ENCODE measurements at places on chromosomes 2 and 18.

- no peak for DNase-seq
Measured at GRCh38 chr2:61786876-61787275, 67.0 kb downstream of the FAM161A start.

DNA sequence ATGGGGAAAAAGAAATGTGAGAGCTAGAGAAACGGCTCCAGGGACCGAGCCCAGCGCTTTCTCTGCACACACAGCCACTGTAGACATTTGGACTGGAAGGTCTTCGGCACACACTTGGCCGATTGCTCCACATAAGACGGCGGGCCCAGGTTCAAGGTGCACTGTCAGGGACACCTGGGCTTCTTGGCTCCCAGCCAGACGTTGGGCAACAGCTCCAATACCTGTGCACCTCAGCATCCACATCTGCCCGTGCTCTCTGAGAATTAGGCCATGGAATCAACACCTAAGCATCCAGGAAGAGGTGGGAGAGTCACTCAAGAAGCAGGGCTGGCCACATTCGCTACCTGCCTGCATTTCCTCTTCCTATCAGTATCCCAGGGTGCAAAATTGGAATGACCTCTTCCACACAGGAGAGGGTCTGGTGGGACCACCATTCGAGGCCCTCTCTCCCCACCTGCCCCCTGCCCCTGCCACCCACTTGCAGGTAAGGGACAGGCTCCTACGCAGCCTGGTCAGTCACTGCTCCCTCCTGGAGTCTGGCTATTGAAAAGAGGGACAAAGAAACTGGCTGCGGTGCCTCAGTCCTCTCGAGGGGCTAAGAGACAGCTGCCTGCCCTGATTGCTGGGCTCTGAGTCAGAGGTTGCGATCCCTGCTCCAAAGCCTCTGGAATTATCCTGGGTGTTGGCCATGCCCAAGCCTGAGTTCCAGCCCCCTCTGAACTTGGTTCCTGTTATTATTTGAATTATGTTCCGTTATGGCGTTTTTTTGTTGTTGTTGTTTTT is 40.1 kb upstream of the TAF1B start:
- DNase-seq: no peak

- DNase-seq: no peak
Measured at GRCh38 chr2:176106581-176107539, at the start of gene HOXD11. HOXD11 (plus strand) TSS chr2:176107280; CDS start chr2:176107356, 76 bp downstream.

GRCh38 chr18:6625481-6625880 is 104.0 kb upstream of the ARHGAP28 start:
- no peak for DNase-seq

DNA sequence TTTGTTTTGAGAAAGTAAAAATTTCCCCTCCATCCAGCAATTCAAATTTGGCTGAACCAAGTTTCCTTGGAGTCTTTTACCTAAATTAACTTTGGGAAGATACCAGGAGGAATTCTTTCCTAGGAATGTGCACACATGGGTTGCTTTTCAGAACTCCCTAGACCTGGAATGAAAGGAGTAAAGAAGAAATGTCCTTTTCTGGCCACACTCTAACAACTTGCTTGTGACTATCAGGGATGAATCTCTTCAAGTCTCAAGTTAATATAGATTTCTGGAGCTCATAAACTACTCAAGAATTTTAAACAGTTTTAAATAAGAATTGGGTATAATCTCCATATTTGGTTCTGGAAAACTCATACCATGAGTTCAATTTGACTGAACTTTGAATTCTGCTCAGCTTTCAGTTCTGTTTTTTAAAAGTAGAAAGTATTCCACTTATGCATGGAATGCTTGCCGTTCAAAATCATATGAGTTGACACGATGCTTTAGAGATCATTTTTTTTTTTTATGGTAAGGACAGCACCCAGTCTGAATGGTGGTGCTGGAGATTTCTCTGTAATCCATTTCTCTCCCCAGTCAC is 7.7 kb downstream of the RASGRP3 start:
- no peak for DNase-seq

DNA sequence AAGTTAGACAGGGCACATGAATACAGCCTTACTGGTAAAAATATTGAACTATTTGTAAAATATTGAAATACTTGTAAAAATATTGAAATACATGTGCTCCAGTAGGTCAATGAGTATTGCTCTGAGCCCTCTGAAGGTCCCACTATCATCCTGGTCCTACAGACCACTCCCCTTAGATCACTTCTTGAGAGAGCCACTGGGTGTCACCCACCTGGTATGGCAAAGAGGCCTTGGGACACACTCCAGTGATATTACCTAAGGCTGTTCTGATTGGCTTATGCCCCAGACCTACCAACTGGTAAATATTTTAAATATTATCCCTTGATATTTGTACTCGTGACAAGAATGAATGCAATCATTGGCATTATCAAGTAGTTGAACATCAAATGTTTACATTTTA is 5.0 kb downstream of the THSD7B start:
- no peak for DNase-seq

DNA sequence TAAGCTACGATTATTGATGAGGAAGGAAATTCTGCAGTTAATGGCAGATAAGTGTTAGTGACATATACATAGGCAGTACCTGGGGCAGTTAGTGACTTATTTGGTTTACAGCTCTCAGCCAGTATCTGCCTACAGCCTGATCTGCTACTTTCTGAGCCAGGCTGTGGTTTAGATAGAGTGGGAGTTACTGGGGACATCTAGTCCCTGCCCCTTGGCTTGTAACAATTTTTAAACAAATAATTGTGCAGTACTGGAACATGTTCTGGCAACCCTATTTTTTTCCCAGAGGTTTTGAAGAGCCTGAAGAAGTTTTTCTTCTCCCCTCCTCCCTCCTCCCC is 2.3 kb downstream of the KIF5C start:
- DNase-seq: no peak

DNA sequence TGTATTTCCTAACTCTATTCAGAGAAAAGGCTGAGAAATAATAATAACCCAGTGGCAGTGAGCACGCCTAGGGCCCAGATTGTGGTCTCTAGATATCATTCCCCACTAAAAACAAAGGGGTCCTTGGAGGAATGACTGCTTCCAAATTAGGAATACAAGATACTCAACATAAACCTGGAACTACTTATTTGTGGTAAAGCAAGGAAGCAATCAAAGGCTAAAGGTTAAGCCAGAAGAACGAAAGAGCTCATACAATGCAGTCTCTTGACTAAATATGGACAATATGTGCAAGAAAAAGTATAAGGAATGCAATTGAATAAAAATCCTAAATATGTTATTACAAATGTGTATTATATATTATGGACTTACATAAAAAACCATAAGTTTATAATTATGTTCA is 253.5 kb upstream of the NRP2 start:
- DNase-seq: no peak

DNA sequence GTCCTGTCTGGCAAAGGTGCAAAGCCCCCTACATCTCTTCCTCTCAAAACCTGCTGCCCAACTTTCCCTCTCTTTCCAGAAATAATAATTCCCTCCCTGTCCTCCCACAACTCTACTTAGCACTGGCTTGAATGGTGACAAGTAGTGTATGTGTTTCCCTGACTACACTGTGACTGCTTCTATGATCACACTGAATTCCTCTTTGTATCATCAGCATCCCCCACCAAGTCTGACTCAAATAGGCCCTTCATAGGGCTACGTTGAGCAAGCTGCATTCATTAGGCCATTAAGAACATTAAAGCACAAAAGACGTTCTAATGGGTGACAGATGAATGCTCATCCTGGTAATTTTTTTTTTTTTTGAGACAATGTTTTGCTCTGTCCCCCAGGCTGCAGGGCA is 13.7 kb upstream of the ST3GAL5 start:
- DNase-seq: no peak

DNA sequence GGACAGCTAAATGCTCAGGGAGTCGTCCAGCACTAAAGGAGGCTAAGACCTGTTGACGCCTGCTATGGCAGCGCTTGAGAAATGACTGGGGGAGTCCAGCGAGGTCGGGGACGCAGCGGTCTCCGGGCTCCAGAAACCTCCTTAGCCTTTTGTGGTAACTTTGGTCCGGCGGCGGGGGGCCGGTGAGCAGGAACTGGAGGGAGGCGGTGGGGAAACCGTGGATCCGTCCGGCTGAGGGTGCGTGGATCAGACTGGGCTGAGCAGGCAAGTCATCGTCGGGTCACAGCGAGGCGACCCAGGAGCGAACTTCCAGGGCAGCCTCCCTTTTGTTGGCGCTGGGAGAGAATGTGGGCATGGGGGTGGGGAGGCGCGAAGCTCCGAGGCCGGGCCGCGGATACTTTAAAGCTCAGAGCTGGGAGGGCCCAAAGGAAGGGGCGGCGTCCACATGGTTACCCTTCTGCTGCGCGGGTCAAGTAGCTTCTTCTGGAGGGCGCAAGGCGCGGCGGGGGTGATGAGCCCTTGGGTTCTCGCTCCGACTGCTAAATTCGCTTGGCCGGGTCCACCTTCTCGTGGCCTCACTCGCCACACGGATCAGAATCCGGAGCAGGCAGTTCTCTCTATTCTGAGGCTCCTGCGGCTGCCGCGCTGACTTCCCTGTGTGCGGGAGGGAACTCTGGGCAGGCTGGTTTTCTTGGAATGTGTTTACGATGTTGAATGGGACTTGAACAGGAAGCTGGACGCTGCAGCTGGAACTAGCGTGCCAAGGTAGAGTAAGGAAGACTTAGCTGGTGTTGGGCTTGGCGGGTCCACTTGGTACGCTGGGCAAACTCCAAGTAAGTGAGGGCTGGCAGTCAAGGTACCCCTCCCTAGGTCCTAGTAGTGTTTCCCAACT is 920 bp downstream of the GULP1 start:
- DNase-seq: no peak

GRCh38 chr2:233810385-233810784 is 32.3 kb downstream of the MROH2A start:
- no peak for DNase-seq

DNA sequence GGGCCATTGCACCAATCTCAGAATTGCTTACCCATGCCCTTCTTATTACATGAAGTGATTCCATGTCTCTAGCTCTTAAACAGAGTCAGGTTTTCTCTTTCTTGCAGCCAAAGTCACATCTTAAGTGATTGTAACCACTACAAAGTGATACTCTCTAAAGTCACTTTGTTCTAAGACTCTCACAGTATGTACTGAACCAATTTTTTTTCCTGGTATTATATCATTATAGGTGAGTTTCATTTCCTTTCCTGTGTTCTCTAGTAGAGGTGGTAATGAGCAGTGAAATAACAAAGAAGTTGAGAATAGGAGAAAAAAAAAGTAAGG is 66.3 kb upstream of the DARS1 start:
- no peak for DNase-seq

GRCh38 chr2:176997792-176998169 is 214.8 kb upstream of the HNRNPA3 start:
- DNase-seq: no peak

GRCh38 chr2:134988994-134989605 is 58.1 kb downstream of the MAP3K19 start:
- DNase-seq: no peak

GRCh38 chr2:229980431-229981184 is 58.3 kb downstream of the FBXO36 start:
- no peak for DNase-seq

DNA sequence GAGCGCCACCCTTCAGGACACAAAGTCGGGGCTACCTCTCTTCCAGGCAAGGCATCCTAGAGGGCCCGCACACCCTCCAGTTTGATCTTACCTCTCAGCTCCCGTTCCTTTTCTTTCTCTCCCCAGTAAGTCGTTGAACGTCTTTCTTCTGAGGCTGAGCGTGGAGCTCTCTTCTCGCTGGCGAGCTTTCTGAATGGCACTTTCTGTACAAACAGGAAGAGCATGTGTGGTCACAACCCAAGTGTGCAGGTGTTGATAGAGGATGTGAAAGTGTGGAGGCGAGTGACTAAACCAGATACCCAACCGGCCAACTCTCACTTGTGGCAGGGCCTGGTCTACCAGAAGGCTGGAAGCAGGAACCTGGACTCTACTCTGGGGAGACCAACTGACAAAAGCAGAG is at the start of gene AFF3:
Gene AFF3 (minus strand): TSS at position 198 of the 400 bp plus-strand sequence. CDS start 38,136 bp downstream, outside the sequence.
- peak; percentile 2 for DNase-seq

DNA sequence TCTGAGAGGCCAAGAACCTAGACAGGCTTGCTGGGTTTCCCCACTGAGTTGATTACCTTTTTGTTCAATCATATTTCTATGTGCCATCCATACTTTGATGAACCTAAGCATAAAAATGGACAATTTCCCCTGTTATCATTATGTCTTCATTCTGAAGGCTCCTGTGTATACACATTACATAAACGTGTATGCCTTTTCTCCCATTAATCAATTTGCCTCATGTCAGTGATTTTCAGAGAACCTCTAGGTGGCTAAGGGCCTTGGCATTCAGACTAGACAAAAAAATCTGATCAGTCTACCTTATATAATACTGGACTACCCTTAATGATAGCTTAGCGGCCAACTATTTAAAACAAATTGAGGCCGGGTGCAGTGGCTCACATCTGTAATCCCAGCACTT is 4.1 kb upstream of the PEX13 start:
- DNase-seq: no peak

DNA sequence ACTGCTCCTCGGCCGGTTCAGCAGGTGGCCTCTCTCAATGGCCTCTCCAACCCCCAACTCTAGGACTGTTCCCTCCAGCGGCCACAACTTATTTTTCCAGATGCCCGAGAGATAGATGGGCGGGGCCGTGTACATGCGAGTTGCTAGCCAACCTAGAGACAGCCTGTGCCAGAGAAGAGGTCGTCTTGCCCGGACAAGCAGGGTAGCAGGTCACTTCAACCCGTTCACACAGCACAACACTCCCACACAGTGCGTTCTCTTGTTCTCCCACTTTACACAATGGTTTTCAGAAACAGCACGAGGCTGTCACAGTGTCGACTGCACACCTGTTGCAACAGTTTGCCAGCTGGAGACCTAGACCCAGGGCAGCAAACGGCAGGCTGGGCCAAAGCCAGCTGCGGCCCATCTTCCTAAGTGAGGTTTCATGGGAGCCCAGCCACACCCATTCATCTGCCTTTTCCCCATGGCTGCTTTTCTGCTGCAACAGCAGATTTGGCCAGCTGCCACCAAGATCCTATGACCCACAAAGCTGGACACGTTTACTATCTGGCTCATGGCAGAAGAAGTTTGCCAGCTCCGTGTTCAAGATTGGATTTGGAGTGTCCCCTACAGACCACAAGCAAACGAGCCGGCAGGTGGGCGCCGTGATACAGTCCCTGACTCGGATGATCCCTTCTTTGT is 7.3 kb upstream of the PRLH start:
- DNase-seq: no peak

DNA sequence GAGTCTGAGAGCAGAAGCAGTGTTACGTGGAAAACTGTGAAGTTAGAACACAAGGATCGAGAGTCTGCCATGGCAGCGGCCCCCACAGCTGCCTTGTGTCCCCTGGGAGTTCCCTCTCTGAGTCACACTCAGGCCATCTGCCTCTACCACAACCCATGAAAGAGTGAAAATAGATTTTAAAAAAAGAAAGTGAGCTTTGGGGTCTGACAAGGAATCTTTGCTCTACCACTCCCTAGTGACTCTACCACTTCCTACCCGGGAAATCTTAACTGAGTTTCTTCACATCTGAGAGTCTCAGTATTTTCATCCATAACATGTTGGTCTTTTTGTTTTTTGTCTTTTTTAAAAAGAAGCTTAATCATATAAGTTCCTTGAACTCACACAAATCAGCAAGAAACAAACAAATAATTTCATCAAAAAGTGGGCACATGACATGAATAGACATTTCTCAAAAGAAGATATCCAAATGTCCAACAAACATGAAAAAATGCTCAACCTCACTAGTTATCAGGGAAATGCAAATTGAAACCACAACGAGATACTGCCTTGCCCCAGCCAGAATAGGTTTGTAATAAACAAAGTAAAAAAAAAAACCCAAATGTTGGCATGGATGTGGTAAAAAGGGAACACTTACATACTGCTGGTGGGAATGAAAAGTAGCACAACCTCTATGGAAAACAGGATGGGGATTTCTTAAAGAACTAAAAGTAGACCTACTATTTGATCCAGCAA is 2.4 kb upstream of the MSGN1 start:
- DNase-seq: no peak

GRCh38 chr2:149709496-149710263 is 122.1 kb upstream of the MMADHC start:
- DNase-seq: no peak
